ENCODE measurements at places on chromosomes 12 and 14.
A peak's percentile ranks its signal among the peaks of the same experiment; 100 is the strongest.

- DNase-seq, result no peak
These were observed 121.6 kb downstream of the TMEM132C start for GRCh38 chr12:128388461-128389000.

DNA sequence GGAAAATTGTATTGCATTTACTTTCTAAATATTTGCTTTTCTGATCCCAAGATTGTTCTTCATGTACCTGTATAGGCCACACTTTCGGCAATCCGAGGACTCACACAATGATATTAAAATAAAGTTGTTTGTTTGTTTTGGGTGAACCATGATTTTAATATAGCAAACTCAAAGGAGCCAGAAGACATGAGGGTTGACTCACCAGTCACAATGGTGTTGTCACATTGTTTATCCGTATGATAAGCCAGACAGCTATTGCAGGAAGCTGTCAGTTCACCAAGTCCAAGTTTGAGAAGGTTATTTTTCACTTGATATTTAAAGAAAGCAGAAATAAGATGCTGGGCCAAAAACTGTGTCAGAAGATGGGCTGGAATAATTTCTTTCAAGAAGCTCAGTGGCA lies 67.1 kb upstream of the CPM start:
- no peak for DNase-seq

DNA sequence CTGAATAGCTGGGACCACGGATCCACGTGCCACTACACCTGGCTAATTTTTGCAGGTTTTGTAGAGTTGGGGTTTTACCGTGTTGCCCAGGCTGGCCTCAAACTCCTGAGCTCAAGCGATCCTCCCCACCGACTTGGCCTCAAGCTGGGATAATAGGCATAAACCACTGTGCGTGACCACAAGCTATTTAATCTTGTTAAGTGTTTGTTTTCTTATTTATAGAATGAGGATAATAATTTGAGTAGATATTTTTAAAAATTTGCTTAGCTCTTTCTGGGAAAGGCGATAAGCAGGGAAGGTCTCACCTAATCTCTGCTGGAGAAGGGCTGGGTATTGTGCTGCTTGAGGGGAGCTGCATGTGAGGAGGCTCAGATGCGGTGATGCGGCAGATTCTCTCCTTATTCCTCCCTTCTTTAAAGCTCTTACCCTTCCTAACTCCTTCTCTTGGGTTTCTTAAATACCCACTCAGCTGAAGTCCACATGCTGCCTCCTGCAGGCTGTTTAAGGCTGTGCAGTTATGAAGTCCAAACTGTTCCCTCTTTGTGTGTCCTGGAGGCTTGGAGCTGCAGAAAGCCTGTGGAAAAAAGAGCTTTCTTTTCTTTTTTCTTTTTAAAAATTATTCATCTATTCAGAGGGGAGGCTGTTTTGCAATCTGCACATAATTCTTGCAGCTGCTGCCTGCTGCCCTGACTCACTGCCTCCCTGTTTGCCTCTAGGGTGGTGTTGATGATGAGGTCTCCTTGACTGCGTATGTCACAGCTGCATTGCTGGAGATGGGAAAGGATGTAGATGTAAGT lies 37.9 kb downstream of the A2ML1 start:
- DNase-seq, result no peak

DNA sequence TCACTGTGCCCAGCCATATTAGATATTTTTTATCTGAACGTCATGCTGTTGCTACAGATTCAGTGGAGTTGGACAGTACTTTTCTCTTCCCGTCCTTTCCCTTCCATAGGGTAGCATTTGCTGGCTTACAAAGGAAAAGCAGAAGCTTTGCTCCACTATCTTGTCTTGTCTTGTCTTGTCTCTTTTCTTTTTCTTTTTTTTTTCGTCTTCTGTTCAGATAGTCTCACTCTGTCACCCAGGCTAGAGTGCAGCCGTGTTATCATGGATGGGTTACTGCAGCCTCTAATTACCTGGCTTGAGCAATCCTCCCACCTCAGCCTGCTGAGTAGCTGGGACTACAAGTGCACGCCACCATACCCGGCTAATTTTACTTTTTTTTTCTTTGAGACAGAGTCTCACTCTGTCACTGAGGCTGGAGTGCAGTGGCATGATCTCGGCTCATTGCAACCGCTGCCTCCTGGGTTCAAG lies 21.1 kb downstream of the OR10G3 start:
- no peak for DNase-seq

GRCh38 chr14:31270196-31270772 lies 62.7 kb upstream of the HECTD1 start:
- peak; percentile 12 for DNase-seq

- DNase-seq, result no peak
These were observed 997.8 kb downstream of the NRXN3 start for GRCh38 chr14:79167957-79168356.

DNA sequence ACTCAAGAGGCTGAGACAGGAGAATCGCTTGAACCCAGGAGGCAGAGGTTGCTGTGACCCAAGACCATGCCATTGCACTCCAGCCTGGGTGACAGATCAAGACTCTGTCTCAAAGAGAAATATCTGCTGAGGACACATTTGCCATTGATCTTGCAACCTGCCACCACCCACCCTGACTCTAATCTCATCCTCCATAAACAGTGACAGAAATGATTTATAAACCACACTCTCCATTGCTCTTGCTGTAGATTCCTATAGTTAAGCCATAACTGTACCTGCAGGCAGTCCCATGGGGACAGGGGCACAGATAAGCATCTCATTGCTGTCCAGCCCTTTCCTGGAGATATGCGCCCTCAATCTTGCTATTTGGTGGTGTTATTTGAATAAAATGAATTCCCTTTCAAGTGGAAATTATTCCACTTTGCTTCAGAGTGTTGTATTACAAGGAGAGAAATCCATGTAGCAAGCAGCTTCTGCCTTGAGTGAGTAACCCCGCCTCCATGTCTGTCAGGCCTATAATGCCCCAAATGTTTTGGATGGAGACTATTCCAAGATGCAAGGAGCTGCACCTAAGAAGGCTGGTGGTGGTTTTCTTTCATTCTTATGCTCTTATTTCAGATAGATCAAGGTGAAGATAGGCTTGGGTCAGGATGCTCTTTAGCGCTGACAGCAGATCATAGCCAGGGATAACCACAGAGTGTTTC lies 3.0 kb upstream of the ZDHHC22 start:
- no peak for DNase-seq

DNA sequence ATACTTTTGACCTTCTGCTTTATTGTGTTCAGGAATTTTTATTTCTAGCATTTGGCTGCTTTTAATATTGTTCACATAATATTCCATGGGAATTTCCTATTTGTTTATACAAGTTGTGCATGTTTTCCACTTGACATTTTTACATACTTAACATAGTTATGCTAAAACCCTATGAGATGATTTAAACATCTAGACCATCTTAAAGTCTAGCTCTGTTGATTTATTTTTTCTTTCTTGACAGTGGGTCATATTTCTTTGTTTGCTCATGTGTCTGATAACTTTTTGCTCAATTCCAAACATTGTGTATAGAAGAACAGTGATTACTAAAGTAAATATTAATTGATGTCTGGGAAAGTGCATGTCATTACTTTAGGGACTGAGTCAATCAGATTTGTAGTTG lies 202.1 kb upstream of the PDZRN4 start:
- no peak for DNase-seq

- DNase-seq, result no peak
These were observed 8.0 kb upstream of the EIF5 start for GRCh38 chr14:103326078-103326477.

- DNase-seq, result no peak
These were observed 56.2 kb upstream of the CCT2 start for GRCh38 chr12:69529021-69529420.

- DNase-seq, result no peak
These were observed 22.2 kb downstream of the TMEM63C start for GRCh38 chr14:77203611-77204458.

GRCh38 chr14:66293533-66294105 lies 192.6 kb upstream of the CCDC196 start:
- DNase-seq, result no peak

DNA sequence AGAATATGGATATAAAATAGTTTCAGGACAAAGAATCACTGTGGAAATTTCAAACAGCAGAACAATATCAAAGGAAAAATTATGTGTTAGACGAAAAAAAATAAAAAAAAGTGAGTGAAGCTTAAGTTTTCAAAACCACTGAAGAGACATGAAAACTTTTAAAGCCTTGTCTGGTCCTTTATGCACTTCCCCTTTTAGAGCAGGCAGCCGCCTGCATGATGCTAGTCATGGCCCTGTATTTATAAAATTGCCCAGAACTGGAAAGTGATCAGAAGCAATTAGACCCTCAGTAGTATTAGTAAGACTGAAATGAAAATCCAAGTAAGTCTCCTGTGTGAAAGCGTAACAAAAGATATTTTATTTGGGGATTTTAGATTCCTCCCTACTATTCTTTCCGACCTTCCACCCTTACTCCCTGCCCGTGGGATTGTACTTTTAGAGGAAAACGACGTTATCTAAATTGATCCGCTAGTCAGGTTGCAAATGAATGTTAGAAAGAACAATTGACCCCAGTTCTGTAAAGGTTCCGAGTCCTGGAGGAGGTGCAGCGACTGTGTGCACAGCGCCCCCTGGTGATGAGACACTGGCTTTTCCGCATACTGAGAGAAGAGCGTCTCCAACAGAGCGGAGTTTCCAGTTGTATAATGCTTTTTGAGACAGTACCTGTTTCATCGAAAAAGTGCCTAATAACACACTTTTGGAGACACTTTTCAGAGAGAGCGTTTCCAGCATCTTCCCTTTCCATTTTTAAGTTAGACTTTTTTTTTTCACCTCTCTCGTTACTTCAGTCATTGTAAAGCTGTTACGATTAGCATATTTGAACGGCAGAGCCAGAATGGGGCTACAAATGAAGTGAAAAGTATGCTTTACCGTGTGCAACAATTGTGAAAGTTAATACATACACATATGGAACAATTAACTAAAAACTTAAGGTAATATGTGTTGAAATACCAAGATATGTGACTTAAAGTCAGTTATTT lies 12.4 kb downstream of the MGST1 start:
- peak; percentile 1 for DNase-seq

- no peak for DNase-seq
These were observed 1.2 kb downstream of the NTN4 start for GRCh38 chr12:95789126-95790032.

- peak; percentile 57 for DNase-seq
These were observed 28.6 kb downstream of the PIGH start for GRCh38 chr14:67571275-67571990.

DNA sequence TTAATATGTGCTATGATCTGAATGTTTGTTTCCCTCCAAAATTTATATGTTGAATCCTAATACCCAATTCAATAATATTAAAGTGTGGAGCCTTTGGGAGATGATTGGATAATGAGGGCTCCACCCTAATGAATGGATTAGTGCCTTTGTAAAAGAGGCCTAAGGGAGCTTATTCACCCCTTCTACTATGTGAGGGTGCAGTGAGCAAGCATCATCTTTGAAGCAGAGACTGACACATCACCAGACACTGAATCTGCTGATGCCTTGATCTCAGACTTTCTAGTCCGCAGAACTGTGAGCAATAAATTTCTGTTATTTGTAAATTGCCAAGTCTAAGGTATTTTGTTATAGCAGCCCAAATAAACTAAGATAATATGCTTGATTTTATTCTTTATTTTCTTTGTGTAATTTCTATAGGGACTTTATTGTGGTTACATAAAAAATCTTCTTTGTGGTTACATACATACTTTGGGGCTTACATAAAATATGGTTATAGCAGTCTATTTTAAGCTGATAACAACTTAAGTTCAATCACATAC lies 131.1 kb upstream of the SLC38A2 start:
- DNase-seq, result no peak

GRCh38 chr12:26524862-26525465 lies 308.0 kb downstream of the ITPR2 start:
- DNase-seq, result peak; percentile 8

- no peak for DNase-seq
These were observed 9.8 kb downstream of the NCKAP5L start for GRCh38 chr12:49818241-49818895.

DNA sequence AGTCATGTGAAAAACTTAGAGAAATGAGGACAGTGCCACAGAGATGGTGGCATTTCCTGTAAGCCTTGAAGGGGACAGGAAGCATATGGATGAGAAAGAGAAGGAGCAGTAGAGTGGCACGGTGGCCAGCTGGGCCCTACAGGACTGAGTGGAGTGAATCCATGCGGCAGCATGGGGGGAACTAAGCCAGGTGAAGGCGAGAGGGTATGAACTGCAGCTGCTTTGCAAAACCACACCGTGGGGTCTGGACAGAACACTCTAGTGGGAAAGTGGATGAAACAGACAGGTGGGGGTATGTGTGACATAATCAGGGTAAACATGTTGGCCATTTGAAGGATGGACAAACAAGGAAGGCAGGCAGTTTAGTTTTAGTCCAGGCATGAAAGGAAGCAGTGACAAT lies 10.4 kb upstream of the SYCP3 start:
- DNase-seq, result no peak

DNA sequence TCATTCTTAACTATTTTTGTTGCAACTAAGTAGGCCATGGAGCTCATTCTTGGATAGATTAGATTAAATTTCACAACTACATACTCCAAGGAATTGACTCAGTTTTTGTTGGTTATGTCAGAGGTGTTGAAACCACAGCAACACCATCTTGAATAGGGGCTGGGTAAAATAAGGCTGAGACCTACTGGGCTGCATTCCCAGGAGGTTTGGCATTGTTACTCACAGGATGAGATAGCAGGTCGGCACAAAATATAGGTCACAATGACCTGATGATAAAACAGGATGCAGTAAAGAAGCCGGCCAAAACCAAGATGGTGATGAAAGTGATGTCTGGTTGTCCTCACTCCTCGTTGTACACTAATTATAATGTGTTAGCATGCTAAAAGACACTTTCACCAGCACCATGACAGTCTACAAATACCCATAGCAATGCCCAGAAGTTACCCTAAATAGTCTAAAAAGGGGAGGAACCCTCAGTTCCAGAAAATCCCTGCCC lies 20.9 kb downstream of the DMAC2L start:
- DNase-seq, result no peak

DNA sequence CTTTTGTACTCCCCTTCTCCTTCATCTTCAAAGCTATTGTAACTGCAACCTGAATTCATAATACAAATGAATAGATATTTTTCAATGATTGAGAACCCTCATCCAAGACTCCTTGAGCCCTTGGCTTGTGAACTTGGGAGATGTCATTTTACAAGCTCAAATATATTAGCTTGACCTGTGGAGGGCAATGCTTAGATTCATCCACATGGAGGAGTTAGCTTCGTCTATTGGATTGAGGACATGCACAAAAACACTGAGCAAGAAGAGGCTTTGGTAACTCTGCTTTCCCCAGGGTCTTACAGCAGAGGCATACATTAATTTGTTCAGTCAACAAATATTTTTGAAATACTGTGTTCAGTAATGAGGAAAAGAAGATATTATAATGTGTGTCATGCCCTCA lies 101.1 kb downstream of the OTOGL start:
- no peak for DNase-seq

GRCh38 chr14:58650857-58651256 lies 13.1 kb downstream of the DACT1 start:
- DNase-seq, result no peak

DNA sequence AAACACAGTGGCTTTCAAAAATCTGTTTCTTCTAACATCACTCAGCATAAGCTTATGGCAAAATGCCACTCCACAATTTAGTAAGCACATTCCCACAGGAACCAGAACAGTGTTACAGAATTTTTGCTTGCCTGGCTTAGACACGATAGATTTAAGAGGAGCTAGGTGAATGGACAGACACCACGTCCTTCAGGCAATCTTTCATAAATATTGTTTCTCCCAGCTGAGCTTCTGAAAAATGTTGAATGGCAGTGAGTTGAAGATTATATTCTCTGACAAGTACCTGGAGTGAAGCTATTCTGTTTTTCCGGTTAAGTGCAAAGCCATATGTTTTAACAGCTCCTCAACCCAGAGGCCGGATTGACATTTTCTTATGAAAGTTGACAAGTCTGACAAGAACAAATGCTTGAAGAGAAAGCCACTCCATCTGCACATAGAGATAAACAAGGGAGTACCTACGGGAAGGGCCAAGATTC lies 102.0 kb downstream of the FSCB start:
- no peak for DNase-seq
